ENCODE measurements at places on chromosomes 12 and 14.

- DNase-seq = no peak
Observed at GRCh38 chr12:101207086-101207780, 2.8 kb downstream of the SLC5A8 start.

DNA sequence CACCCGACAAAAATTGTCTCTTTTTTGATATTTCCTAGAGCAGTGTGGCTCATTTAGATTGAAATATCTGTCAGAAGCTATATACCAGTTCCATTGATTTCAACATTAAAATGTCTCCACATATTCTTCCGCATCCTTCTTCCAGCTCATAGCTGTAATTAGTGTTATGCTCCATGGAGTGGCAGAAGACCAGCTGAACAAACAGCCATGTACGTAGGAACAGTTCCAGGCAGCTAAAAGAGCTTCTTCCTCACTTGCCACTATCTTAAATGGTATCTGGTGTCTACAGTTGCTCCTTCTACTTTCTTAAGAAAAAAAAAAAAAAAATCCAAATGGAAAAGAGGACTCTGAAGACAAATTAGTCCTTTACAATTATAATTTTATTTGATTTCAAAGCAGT, 848.0 kb downstream of the DIO2 start:
- no peak for DNase-seq

DNA sequence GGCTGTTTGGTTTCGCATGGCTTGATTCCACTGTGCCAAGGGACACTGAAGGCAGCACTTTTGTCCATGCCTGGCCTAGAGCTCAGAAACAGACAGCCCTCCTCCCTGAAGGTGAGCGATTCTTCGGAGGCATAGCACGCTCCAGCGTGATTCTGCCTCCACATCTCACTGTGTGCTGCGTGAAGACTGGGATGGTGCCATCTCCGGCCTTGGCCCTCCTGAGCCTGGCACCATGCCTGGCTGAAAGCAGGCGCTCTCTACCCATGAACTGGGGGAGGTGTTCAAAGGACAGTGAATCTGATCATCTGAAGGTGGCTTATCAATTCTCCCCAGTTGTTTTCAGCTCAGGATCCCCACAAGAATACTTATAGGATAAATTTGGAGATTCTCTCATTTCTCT, 187.4 kb downstream of the TTC7B start:
- DNase-seq = no peak

GRCh38 chr12:6039894-6040601, 84.4 kb downstream of the VWF start:
- DNase-seq = peak; percentile 13

- DNase-seq = no peak
Observed at GRCh38 chr14:95472819-95473251, 43.6 kb downstream of the SYNE3 start.

DNA sequence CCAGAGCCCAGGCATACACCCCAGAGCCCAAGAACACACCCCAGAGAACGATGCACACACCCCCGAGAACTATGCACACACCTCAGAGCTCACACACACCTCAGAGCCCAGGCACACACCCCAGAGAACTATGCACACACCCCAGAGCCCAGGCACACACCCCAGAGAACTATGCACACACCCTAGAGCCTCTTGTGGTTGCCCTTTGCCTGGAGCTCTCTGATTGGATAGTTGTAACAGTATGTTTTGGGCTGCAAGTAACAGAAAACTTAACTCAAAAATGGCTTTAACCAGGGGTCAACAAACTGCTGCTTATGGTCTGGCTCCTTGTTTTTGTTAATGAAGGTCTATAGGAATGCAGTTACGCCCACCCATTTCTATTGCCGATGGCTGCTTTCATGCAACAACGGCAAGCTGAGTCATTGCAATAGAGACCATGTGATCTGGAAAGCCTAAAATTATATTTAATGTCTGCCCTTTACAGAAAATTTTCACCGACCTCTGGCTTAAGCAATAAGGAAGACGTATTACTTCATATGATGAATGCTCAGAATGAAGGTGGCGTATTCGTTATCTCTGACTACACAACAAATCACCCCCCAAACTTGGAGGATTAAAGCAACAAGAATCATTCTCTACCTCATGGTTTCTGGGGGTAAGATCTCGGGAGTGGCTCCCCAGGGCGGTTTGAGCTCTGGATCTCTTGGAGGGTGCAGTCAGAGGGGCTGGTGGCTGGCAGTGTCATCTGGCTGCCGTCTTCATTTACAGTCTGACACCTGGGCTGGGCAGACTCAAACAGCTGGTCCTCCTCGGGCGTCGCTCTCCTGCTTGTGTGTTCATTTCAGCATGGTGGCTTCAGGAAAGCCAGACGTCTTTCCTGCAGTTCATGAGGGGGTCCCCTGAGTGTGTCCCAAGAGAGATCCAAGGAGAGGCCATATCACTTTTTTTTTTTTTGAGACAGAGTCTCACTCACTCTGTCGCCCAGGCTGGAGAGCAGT, 66.3 kb upstream of the NCOR2 start:
- DNase-seq = no peak

- no peak for DNase-seq
Observed at GRCh38 chr12:19215115-19215514, 85.6 kb downstream of the PLEKHA5 start.

DNA sequence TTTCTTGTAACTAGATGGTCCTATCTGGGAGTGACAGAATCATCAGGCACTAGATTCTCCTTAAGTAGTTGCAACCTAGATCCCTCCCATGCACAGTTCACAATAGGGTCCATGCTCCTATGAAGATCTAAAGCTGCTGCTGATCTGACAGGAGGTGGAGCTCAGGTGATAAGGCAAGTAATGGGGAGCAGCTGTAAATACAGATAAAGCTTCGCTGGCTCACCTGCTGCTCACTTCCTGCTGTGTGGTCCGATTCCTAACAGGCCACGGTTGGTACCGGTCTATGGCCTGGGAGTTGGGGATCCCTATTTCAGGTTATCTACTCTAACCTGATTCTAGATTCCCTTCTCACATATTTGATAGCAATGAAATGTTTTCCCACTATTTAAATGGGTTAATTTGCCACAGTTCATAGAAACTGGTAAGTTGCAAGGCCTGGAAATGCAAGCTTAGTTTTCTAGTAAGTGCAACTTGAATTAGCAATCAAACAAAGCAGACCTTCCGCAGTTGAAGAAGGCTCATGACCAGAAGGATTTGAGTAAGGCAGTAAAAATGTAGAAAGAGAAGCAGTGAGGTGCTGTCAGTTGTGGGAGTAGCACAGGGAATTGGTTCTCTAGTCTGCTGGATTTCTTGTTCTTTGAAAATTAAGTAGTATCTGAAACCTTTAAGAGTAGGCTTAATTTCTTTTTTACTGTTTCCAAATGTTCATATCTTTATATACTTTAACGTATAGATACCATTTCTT, 332.3 kb downstream of the EGLN3 start:
- no peak for DNase-seq

- no peak for DNase-seq
Observed at GRCh38 chr14:104245723-104246122, 107.3 kb downstream of the KIF26A start.

DNA sequence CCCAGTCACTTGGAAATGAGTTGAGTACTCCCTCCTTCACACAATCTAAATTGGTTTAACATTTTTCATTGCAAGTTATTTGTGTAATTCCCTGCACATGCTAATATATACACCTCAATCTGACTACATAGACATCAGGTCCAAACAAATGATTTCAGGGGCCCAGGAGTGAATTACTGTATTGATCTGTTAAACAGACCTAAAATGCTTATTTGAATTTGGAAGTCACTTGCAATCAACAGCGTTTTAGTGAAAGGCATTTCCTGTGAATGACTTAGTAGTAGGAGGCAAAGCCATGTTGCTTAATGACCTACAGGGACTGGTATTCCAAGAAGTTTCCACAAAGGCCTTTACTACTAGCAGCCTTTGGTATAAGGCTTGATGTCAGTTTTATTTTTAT, 22.6 kb upstream of the SLC15A5 start:
- DNase-seq = no peak

- no peak for DNase-seq
Observed at GRCh38 chr12:749751-750270, 2.6 kb upstream of the WNK1 start.

- no peak for DNase-seq
Observed at GRCh38 chr14:20631023-20631879, 10.2 kb downstream of the OR6S1 start.

DNA sequence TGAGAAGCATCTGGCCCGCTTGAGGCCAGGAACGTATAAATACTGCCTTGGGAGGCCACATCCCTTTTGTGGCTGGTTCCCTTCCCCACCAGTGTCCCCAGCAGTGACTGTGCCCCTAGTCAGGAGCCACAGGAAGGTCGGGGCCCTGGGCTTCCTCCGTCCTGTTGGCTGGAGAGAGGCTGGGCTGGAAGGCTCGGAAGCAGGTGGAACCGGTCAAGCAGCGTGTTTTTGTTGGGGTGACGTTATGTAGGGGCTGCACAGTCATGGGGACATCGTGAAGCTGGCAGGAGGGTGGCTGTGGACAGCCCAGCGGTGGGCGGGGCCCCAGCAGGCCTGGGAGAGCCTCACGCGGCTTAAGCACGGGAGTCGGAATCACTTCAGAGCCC, 10.1 kb downstream of the XRCC3 start:
- DNase-seq = no peak

- DNase-seq = no peak
Observed at GRCh38 chr12:132129007-132129406, 15.1 kb downstream of the DDX51 start.

DNA sequence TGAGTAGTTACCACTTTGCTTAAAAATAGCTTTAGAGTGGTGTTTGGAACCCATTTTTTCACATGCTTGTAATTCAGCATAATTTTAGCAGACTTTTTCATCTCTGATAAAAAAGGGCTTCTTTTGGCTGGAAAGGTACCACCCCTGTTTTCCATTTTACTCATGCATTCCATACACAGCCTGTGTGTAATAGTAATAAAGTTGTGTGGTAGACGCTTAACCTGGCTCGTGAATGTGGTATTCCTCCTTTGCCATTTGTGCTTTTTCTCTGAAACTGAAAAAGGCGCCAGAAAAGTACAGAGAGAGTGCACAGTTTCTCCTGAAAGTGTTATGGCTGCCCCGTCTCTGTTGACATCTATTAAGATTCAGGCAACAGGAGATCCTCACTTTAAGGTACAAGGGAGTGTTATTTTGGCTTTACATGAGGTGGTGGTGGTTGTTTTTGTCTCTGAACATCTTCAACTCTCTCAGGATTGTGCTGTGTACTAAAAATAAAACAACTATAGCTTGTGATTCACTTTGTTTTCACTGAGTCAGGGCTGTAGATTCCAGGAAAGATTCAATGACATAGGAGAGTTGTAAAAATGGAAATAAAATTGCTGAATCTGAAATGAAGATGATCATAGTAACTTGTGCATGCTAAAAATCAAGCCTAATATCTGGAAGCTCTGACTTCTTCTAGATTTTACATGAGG, 45.6 kb upstream of the MIS18BP1 start:
- DNase-seq = no peak

GRCh38 chr12:54018468-54018984, 9.7 kb upstream of the HOXC6 start:
- DNase-seq = no peak

DNA sequence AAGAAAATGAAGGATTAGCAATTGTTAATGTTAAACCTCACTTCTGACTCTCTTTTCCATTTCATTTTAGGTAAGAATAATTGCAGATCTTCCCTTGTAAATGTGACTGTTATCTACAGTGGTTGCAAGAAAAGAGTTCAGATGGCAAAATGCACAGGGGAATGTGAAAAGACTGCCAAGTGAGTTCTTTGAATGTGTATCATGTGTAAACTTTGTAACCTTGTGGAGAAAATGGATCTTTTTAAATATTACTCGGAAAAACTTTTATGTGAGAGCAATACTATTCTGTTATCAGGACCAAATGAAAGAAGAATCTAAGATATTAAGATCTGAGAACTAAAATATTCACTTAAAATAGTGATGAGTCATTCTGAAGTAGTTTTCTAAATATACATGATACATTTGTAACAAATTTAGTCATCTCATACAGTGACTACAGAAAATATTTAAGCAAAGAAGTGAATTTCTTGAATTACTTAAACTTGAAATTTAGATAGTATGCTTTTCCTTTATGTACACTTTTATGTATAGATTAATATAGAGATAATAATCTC, 122.5 kb upstream of the CNTN1 start:
- DNase-seq = no peak

DNA sequence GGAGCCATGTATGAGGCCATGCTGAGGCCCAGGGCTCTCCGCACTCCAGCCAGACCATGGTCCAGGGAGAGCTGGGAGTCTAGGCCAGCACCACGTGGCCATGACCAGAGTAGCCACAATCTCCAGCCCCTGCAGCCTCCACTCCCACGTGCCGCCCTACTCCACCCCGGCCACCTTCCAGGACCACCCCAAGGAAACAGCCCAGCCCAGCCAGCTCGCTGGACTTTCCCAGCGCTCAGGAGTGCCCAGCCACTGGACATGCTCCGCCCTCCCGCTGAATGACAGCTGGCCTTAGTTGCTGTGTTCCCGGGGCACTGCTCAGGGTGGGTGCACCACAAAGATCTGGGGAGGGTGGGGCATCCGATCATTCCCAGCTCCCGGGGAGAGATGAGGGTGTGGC, 2.1 kb upstream of the C14orf180 start:
- DNase-seq = no peak

DNA sequence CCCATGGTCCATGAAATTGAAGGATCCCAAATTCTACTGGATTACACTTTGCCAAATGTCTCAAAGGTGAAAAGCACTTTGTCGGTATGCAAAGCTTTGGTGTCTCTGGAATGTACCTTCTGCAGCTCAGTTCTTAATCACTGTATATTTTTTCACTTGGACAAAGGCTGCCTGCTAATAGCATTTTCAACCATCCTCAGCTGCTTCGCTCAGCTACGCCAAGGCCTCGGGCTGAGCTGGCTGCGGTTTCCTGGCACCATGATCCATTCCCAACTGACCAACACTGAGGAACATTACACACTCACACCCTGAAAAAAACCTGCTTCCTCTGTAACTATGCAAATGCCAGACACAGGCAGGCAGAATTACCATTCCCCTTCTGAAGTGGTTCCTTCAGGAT, 335.2 kb downstream of the DPF3 start:
- DNase-seq = no peak

GRCh38 chr14:101476916-101477553, 84.3 kb upstream of the DIO3 start:
- DNase-seq = no peak

GRCh38 chr12:51023625-51024382, 2.4 kb downstream of the SLC11A2 start:
- DNase-seq = no peak

DNA sequence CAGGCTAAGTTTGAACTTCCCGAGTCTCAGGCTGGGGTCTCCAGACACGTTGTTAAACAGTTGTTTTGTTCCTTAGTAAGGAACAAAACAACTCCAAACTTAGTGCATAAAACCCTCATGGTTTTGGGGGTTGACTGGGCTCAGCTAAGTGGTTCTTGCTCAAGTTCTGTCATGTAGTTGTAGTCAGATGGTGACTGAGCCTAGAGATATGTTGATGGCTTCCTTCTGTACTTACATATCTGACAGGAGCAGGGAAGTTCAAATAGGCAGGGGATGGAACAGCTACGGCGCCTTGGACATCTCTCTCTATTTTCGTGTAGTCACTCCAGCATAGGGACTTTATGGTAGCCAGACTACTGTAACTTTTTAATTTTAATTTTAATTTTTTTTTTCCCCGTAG, 45.7 kb downstream of the SPATS2 start:
- no peak for DNase-seq

- no peak for DNase-seq
Observed at GRCh38 chr12:49428793-49429192, 61.5 kb downstream of the SPATS2 start.

GRCh38 chr12:18897823-18898222, 159.9 kb downstream of the CAPZA3 start:
- DNase-seq = no peak
